ENCODE measurements at places on chromosomes 13 and 19. TPM values are rescaled to one million over a fixed set of nuclear protein-coding genes. Genes with fewer than 3 reads are reported as not detected.

The NBEA gene
- total RNA-seq, result 1.9 TPM

The SIGLEC5 gene
- not detected for total RNA-seq

The THSD8 gene
- total RNA-seq, result not detected

The IGSF23 gene
- not detected for total RNA-seq

The PRSS57 gene
- not detected for total RNA-seq

The ALG11 gene
- 9.4 TPM for total RNA-seq

The TTYH1 gene
- not detected for total RNA-seq

The MEIOSIN gene
- total RNA-seq, result 0.13 TPM

The ZNF526 gene
- total RNA-seq, result 10.6 TPM

The KLK3 gene
- total RNA-seq, result not detected

The CAMSAP3 gene
- 0.65 TPM for total RNA-seq

The FZR1 gene
- total RNA-seq, result 24.6 TPM

The ZNF829 gene
- 4.1 TPM for total RNA-seq

Data from epithelial cell of alveolus of lung (primary cell).